ENCODE measurements at places on chromosomes 3 and 15.

- DNase-seq: peak; percentile 23
Measured at GRCh38 chr3:168812234-168812633, 716.5 kb upstream of the GOLIM4 start.

DNA sequence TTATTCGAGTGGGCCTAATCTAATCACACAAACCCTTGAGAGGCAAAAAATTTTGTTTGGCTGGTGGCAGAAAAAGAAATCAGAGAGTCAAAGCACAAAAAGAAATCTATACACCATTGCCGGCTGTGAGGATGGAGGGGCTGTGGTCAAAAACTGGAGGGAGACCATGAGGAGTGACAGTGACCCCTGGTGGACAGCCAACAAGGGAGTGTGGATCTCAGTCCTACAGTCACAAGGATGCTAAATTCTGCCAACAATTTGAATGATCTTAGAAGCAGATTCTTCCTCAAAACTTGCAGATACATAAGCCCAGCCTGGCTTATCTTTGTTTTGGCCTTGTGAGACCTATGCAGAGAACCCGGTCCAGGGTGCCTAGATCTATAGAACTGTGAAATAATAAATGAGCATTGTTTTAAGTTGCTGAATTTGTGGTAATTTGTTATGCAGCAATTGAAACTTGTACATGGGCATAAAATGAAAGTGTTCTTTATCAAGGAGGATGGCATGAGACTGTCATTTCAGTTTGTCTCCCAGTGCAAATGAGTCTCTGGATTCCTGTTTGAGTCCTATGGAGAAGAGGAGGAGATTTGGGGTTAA, 103.0 kb upstream of the ARHGEF26 start:
- peak; percentile 31 for DNase-seq

DNA sequence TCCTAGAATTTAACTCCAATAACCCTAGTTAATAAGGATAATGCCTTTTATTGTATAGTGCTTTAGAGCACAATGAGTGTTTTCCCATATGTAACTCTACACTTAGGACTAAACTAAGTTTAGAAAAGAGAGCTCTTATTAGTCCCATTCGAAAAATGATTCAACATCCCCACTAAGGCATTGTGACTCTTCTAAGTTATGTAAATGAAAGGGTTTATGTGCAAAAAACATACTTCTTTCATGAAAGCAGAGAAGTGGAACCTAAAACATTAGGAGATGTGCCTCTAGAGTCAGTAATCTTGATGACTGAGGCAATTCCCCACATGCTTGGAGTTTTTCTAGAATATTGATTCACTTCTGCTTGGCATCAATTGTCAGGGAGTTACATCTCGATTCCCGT, 344.1 kb upstream of the ZNF717 start:
- DNase-seq: no peak

GRCh38 chr3:138774529-138775253, 60.0 kb downstream of the PIK3CB start:
- DNase-seq: peak; percentile 99

DNA sequence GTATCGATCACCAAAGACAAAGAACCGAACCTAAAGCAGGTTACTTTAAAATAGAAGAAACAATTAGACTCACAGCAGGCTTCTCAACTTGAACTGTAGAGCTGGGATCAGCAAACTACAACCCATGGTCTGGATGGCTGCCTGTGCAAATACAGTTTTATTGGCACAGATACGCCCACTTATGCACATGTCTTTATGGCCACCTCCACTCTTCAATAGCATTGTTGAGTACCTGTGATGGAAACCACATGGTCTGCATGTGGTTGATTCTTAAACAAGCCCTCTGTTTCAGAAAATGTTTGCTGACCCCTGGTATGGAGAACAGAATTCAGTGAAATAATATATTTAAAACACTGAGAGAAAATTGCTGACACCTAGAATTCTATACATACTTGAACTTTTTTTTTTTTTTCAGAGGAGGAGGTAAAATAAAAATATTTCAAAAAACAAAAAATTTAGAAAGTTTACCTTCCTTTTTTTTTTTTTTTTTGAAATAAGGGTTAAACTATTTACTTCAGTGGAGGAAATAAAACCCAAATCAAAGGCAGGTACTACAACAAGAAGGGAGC, 263.8 kb upstream of the ATP10A start:
- DNase-seq: no peak

- no peak for DNase-seq
Measured at GRCh38 chr3:189625572-189625971, 5.6 kb upstream of the TP63 start.

DNA sequence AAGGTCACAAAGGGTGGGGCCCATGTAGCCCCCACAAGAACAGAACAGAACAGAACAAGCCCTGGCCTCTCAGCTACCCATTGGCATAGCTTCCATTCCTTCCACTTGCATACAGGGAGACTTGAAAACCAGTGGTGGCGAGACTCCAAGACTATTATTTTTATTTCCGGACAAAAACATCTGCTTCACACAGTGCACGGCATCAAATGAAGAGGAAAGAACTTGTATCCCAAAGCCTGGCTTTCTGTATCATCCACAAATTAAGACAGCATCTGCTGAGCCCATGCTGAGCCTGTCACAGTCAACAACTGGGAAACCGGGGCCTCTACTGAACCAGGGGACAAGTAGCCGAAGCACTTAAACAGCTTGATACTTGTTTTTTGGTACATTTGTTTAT, 56.0 kb downstream of the CLEC3B start:
- peak; percentile 70 for DNase-seq

- DNase-seq: peak; percentile 9
Measured at GRCh38 chr15:29266052-29266582, 3.5 kb downstream of the NSMCE3 start.

- no peak for DNase-seq
Measured at GRCh38 chr3:134340982-134341365, 33.3 kb downstream of the AMOTL2 start.

DNA sequence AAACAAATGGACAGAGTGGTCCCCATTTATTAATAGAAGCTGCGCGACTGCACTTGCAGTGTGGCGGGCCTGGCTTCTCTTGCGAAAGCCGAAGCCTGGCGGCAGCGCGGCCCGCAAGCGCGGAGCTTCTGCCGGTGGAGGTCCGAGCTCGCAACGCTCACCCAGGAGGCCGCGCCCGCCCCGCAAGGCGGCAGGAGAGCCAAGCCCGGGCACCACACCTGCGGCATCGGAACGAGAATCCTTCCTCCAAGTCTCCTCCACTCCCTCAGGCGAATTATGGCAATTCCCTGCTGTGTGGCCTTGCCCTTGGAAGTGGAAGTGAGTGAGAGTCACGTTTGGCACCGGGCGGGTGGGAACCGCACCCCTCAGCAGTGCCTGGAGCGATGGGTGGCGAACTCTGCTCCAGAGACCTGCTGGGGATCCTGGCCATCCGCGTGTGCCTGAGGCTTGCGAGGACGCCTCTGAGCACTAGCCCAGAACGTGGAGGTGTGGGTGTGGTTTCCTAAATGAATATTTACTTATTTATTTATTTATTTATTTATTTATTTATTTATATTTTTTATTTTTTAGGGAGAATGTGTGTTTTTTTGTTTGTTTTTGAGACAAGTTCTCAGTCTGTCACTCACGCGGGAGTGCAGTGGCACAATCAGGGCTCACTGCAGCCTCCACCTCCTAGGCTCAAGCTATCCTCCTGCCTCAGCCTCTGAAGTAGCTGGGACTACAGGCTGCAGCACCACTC, 133.7 kb upstream of the UBE2E1 start:
- DNase-seq: peak; percentile 49

DNA sequence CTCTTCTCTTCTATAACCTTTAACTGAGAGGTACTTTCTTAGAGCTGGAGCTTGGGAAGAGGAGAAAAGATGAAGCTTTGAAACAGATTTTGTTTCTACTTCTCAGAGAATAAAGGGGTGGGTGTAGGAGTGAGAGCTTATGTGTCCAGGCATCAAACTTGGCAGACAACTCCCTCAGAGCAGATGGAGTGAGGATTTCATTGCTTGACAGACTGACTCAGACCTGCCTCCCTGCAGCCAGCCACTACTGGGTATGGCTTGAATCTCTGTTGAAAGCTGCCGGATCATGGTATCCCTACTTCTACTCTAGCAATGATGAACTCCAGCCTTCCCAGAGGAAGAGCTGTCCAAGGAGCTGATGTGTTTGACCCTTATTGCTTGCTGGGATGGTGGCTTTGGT, 36.7 kb downstream of the SYN2 start:
- DNase-seq: no peak

DNA sequence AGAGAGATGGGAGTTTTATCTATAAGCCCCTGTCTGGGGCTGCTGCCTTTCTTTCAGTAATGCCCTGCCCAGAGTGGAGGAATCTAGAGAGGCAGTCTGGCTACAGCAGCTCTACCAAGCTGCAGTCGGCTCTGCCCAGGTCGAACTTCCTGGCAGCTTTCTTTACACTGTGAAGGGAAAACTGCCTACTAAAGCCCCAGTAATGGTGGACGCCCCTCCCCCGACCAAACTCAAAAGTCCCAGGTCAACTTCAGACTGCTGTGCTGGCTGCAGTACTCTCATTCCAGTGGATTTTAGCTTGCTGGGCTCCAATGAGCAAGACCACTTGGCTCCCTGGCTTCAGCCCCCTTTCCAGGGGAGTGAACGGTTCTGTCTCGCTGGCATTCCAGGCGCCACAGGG, 65.9 kb upstream of the RARB start:
- DNase-seq: no peak
